ENCODE measurements at places on chromosomes 2 and 18.

GRCh38 chr2:228675646-228676045 lies 494.2 kb upstream of the SPHKAP start:
- no peak for DNase-seq

DNA sequence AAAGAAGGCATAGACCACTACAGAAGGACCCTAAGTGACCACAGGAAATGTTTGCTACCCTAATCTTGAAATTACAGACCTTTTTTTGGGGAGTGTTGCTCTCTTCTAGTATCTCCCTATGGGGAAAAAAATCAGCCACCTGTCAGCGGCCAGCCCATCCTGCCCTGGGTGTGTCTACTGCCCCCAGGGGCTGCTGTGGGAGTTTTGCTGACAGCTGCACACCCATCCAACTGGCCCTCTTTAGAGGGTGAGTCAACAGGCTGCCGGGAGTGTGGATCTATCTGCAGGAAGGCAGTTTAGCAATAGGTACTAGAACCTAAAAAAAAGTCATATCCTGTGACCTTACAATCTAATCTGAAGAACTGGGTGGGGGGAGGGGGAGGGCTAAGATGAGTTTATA lies 796 bp upstream of the DYSF start:
- DNase-seq = peak; percentile 91

DNA sequence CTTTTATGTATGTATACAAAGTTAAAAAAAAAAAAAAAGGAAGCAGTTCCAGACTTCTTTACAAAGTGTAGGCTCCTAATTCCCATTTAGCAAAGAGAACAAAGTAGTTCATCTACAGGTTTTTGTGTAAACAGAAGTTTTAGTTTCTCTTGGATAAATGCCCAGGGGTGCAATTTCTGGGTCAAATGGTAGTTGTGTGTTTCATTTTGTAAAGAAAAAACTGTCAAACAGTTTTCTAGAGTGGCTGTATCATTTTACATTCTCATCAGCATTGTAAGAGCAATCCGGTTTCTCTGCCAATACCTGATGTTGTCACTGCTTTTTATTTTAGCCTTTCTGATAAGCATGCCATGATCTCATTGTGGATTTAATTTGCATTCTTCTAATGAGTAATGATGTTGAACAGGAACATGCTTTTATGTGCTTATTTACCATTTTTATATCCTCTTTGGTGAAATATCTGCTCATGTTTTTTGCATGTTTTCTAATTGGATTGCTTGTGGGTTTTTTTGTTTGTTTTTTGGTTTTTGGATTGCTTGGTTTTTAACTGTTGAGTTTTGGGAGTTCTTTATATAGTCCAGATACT lies 16.6 kb upstream of the PSME4 start:
- peak; percentile 87 for DNase-seq

DNA sequence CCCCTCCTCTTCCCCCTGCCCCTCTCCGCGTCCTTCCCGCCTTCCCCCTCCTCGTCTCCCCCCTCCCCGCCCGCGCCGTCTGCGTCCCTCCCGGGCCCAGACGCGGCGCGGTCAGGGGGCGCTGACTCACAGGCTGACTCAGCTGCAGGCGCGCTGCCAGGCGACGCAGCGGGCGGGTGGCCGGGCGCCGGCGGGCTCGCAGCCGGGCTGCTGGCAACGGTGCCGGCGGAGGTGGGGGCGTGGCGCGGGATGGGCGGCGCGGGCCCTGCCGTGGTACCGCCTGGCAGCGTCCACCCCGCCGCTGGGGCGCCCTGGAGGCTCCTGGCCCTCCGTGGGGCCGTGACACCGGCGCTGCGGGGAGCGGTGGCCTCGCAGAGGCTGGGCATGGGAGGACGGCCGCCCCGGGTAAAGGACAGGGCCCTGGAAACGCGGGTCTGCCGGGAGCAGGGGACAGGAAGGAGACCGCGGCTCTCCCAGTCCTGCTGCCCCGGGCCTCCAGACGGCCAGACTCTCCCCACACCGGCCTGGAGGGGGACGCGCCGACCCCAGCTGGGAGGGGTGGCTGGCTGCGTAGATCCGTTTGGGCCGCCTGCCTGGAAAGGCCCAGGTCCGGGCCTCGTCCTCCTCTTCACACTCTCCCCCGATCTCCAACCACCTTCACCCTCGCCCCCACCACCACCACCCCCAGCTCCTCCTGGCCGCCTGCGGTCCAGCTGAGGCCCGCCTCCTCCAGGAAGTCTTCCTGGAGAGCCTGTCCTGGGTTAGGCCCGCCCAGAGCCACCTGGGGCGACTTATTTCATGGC lies 10.0 kb upstream of the PROC start:
- DNase-seq = peak; percentile 73

DNA sequence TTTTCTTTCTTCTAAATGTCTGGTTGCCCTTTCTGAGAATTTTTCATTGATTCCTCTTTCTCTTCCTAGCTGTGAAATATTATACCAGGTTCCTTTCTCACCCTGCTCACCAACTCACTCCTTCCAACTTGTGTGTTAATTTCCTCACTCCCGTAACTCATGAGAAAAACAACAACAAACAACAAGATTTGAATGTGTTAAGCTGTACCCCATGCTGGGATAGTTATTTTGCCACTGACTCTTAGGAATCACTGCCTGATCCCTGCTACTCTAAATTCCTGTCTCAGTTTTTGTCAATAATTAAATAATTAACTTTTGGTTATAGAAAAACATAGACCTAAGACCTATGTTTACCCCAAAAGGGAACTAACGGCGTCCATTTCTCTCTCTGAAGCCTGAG lies 242.7 kb downstream of the DPP10 start:
- DNase-seq = no peak

DNA sequence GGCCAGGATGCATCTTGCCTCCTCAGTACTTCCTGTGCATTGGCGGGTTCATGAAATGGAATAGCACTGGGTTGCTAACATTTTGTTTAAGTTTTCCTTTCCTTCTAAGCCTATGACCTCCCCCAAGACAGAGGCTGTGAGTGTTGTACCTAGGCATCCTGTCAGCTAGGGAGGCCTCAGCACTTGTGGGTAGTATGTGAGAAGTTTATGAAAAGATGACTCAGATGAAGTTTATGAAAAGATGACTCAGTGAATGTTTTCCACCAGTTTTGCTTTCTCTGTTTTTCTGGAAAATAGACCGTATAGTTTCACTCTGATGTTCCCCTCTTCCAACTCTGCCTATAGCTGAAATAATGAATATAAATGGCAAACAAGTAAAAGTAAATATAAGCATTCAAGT lies 412.9 kb downstream of the TMEM182 start:
- peak; percentile 80 for DNase-seq

DNA sequence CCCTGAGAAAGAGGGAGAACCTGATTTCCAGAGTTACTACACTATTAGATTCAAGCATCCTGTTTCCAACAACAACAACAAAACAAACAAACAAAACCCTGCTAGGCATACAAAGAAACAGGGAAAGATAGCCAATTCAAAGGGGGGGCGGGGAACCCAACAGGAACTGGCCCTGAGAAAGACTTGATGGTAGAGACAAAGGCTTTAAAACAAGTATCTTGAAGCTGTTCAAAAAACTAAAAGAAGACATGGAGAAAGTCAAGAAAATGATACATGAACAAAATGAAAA lies 147.1 kb downstream of the THADA start:
- no peak for DNase-seq
